ENCODE measurements at places on chromosomes 3 and 15.

- DNase-seq: no peak
These were observed 17.0 kb upstream of the PPM1L start for GRCh38 chr3:160739079-160739478.

DNA sequence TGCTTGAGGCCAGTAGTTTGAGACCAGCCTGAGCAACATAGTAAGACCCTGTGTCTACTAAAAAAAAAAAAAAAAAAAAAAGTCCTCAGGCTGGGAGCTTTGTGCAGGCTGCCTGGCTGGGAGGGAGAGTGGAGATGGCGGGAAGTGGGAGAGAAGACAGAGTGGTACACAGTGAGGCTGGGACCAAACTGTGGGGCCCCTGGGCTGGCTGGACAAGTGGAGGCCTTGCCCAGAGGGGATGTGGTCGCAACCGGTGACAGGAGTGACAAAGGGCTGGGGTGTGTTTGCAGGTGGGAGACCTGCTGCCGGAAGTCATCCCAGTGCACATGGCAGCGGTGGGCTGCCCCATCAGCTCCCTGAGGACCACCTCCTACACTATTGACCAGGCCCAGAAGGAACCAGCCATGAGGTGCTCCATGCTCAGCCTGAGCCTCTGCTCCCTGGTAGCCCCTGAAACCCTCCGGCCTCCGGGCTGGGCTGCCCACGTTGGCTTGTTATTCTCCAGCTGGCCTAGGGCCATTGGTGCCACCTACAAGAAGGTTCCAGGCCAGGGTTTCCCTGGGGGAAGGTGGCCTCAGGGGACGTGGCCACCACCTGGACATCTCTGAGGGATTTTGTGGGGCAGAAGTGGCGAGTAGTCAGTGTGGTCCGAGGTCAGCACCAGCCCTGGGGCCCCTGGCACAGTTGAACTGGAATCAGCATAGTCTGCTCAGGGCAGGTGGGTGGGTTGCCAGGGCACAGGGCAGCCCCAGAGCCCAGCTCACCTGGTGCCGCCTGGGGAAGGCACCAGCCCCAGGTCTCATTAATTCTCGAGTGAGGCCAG is 22.7 kb downstream of the ACAA1 start:
- DNase-seq: no peak

GRCh38 chr3:47580481-47580880 is 1.8 kb upstream of the CSPG5 start:
- DNase-seq: no peak

DNA sequence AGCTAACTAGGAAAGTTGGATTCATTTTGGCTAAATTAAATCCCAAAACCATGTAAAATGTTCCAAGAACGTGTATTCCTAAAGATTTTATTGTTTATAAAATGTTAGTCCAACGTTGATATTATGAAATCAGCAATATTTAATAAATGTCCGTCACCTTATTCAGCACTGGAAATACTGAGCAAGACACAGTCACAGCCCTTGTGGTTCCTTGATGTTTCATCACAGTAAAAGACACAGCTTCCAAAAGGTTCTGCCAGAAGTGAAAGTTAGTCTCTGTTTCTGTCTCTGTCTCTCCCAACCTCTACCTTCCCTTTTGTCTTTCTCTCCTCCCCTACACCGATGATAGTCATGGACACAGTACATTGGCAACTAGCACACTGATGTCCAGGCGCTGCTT is 82.2 kb upstream of the BOC start:
- DNase-seq: no peak

GRCh38 chr3:61927332-61927731 is 366.0 kb downstream of the PTPRG start:
- no peak for DNase-seq

GRCh38 chr3:84487296-84487695 is 471.5 kb upstream of the CADM2 start:
- no peak for DNase-seq

- DNase-seq: no peak
These were observed 253.6 kb upstream of the MRPL3 start for GRCh38 chr3:131756405-131756804.

DNA sequence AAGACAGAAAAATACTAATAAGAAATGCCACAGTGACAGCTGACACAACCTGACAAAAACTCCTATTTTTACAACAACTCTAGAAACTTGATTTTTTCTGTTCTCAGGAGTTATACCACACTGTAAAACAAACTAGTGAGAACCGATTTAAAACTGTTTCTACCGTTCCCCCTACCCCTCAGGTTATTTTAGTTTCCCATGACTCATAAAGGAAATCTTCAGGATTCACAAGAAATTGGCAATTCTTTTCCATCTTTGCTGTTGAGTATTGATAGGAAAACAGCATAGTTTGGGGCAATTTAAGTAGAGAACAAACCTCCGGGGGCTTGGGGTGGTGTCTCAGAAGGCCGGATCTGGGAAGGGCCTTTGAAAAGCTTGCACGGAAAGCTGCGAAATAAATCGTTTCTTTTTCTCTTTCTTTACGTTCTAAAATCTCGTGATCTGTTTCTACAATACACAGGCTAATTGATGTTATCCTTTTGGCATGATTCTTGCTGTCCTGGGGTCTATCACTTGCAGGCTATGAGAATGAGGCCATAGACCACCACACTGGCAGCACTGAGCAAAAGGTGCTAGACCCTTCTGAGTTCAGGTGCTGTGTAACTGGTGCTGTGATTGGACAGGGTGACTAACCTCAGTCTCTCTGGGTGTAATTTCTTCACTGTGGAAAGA is 89.3 kb downstream of the LPP start:
- DNase-seq: no peak

- no peak for DNase-seq
These were observed 8.1 kb downstream of the IL1RAP start for GRCh38 chr3:190521998-190522397.

DNA sequence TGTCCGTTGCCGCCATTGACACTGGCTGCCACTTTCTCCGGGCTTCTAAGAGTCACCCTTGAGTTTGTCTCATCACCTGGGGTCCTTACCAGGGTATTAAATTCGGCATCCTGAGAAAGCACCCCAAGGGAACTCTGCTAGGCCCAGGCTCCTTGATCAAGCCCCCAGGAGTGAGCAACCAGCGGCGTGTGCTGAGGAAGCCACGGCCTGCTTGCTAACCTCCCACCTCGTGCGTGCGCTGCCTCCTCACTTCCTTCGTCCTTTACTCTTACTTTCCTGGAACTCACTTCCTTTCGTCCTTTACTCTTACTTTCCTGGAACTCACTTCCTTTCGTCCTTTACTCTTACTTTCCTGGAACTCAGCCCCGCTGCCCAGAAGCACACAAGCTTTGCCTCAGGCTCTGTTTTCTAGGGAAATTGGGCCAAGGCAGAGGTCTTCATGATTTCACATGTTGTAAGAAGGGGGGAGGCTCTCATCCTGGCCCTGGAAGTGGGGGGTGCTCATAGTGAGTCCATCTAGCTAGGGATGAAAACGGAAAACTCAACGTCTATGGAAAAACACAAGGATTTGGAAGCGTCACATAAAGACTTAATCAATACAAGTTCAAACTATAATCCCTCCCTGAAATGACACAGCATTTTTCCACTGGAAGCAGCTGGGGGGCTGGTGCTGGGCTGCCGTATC is 36.7 kb upstream of the BDH1 start:
- DNase-seq: no peak

DNA sequence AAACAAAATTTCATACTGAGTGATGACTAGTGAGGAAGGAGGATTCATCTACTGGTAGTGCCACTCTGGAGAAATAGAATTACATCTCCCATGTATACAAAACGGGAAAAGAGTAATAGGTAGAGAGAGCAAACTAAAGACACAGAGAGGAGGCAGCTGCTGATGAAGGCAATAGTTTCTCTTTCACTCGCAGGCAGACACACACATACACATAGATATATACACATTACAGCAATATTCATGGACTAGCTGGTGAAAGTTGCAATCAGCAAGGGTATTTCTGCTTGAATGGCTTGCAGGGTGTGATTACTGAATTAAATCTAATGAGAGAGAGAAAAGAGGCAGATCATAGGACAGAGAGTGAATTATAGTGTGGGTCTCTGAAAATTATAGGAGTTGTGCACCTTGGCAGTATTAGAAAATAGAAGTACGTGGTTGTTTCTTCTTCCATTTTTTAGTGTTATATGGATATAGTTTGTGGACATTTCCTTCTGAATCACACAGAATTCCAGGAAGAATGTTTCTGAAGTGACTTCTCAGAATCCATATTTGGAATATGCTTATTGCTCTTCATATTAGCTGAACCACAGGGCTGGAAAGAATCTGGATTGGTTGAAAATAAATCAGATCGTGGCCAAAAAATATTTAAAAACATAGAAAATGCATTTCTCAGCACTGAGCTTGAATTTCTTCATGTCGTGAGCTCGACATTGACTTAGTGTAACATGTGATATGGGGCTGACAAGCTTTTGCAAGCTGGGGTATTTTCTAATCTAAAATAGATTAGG is 991.2 kb downstream of the TUSC7 start:
- DNase-seq: no peak

- DNase-seq: no peak
These were observed 7.7 kb downstream of the RBM15B start for GRCh38 chr3:51398595-51399310.

DNA sequence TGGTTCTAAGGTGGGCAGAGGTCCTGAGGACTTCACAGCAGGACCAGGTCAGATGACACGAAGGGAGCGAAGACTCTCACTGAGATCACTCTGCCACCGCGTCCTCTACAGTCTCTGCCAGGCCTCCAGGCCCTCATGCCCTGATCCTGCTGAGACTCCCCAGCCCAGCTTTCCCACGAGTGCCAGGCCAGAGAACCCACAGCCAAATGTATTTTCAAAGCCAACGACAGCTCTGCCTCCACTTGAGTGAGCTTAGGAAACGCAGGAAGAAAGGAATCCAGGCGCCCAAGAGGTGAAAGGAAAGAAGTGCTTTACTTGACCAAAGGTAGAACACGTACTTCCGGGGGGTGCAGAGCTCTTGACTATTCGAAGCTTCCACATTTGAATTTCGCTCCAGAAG is 275.0 kb downstream of the XXYLT1 start:
- no peak for DNase-seq

- no peak for DNase-seq
These were observed 116.7 kb downstream of the DLG1 start for GRCh38 chr3:197181741-197182140.

GRCh38 chr15:39530480-39531342 is 50.2 kb upstream of the THBS1 start:
- no peak for DNase-seq

- DNase-seq: no peak
These were observed 1.3 kb upstream of the INSYN1 start for GRCh38 chr15:73754461-73754860.

DNA sequence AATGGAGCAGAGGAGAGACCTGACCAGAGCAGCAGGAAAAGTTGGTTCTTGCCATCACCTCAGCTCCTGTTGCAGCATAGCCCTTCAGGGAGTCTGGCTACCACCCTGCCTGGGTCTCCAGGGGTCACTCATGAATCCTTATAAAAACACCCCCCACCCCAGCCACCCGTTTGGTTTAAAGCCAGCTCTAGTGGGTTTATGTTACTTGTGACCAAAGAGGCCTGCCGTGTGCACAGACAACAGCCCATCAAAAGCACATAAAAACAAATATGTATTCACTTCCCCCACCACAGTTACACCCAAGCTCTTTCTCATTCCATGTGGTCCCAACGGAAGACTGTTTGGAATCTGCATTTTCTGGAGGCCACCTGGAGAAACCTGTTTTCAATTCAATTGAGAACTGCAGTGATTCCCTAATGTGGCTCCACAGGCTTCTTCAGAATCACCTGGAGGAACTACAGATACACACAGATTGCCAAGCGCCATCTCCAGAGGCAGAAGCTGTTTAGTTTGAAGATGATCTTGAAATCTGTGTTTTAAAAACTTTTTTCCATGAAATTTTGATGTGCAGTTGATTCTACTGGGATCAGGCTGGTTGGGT is 13.8 kb downstream of the FOXL2 start:
- DNase-seq: no peak

DNA sequence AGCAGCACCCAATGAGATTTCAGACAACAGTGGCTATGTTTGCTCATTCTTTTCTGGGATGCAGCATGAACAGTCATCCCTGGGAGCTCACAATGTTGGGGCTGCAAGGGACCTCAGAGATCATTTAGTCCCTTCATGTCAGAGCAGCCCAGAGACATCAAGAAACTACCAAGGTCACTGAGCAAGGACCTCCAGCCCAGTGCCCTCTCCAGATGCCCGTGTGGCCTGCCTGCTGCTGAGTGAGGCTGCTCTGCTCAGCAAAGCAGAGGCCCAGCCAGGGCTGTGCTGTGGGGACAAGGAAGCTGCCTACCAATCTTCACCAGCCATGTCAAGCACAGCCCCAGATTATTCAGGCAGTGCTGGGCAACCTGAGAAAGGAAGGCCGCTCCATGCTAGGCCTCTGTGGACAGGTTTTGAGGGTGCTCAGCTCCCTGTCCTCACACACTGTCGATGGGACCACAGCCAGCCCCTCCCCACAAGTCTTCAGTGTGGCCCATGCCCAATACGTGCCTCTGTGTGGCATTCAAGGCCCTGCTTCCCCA is 99.7 kb downstream of the DAPK2 start:
- no peak for DNase-seq

DNA sequence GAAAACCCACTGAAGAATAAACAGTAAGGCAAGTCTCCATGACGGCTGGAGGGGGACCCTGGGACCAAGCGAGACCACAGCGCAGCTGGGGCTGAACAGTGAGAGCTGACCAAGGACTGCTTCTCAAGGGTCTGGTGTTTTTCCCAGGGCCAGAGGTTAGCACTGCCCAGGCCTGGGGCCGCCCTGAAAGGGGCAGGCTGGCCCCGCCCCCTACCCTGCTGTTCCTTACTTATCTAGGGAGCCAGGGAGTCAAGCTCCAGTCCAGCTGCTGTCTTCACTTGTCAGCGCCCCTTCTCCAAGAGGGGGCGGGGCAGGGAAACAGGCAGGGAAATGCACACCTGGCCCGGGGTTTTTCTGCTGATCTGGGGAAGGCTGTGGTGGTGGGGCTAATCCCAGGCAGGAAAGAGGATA is 51.6 kb upstream of the HACD2 start:
- DNase-seq: no peak

- DNase-seq: no peak
These were observed 148.7 kb downstream of the RSRC1 start for GRCh38 chr3:158258619-158259018.

- DNase-seq: no peak
These were observed 162.9 kb upstream of the FAM3D start for GRCh38 chr3:58829321-58830000.

DNA sequence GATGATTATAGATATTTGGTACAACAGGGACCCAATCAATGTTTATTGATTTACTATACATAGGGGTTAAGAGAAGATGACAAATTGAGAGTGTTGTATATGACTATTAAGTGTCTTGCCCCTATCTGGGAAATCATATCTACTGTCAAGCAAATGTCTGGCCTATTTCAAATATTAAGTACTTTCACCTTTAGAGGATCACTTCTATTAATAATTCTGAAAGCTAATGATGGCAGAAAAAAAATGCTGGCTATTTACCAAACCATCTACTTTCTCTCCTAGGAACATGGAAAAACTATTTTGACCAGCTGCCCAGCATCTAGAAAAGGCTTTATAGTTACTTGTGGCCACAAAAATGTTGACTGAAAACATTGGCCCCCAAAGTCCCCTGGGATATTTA is 632.3 kb upstream of the ZNF385D start:
- DNase-seq: no peak

GRCh38 chr15:90407871-90408317 is 19.9 kb downstream of the IQGAP1 start:
- DNase-seq: no peak

Data from SW 1271 (cell line).